ENCODE measurements at places on chromosomes 4 and X.
A peak's percentile ranks its signal among the peaks of the same experiment; 100 is the strongest.

GRCh38 chrX:16873106-16873505 lies 2.9 kb upstream of the RBBP7 start:
- no peaks in the 10 kb centered on the region for H3K36me3 ChIP-seq
- no peak overlapping the region for H3K4me3 ChIP-seq
- no peak for DNase-seq
- no peak overlapping the region for H3K27ac ChIP-seq
- H3K4me1 ChIP-seq: peaks cover 23% of the 10 kb centered on the region

GRCh38 chrX:4588056-4588455 lies 874.6 kb upstream of the PRKX start:
- H3K27ac ChIP-seq: no peak overlapping the region
- DNase-seq: no peak
- no peaks in the 10 kb centered on the region for H3K27me3 ChIP-seq
- peaks cover 2% of the 10 kb centered on the region for H3K36me3 ChIP-seq

- no peak overlapping the region for H3K4me3 ChIP-seq
- DNase-seq: no peak
- H3K27me3 ChIP-seq: peaks cover 4% of the 10 kb centered on the region
- H3K4me1 ChIP-seq: no peaks in the 10 kb centered on the region
Observed at GRCh38 chrX:13825178-13825762, 8.4 kb upstream of the GPM6B start.

DNA sequence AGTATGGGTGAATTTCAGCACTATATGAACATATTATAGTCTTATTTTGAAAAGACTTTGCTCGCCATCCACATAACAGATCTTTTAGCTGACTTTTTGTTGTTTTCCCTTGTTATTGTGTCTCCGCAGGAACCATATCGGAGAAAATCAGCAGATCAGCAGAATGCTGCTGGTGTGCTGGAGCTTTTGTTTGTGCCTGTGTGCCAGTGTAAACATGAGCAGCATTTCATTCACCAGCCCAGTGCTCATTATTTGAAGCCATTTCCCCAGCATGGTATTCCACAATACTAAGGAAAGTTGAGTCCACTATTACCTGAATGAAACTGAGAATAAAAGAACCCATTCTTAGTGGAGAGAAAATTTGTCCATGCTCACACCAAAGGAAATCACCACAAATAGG lies 261.8 kb upstream of the ARX start:
- H3K4me1 ChIP-seq: no peaks in the 10 kb centered on the region
- H3K4me3 ChIP-seq: no peak overlapping the region
- DNase-seq: no peak
- H3K27me3 ChIP-seq: no peaks in the 10 kb centered on the region
- no peak overlapping the region for H3K27ac ChIP-seq
- H3K36me3 ChIP-seq: no peaks in the 10 kb centered on the region

DNA sequence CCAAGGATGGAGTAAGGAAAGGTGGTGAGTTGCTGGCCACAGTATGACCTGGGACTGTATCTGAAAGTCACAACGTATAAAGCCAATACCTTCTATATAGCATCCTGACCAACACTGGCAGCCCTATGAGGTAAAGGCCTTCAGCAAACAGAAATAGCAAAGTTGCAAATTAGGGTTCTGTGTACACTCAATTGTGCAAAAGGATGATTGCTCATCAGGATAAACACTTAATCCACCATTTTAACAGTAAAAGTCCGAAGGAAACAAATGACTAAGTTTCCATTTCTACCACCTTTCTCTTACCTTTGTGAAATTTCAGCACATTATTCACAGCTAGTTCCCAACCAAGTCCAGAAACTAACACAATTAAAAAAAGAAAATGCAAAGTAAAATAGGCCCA lies 1.4 kb upstream of the FNIP2 start:
- no peak overlapping the region for H3K27ac ChIP-seq
- no peak for DNase-seq
- no peaks in the 10 kb centered on the region for H3K27me3 ChIP-seq
- H3K36me3 ChIP-seq: no peaks in the 10 kb centered on the region

DNA sequence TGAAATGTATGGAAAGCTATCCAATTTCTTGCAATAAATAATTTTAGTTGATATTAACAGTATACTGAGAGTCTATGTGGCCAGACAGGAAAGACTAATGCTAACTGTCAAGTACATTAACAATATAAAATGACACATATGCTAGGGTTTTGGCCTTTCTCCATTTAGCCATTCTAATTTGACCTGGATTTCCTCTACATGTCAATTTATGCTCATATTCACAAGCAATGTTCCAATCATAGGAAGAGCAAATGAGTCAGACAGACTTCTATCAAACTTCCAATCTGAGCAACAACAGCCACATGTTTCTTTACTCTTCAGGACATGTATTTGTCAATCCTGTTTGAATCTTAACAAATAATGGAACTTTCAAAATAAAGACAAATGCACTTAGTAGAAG lies 53.6 kb downstream of the CORIN start:
- H3K36me3 ChIP-seq: peaks cover 1% of the 10 kb centered on the region
- H3K4me3 ChIP-seq: no peak overlapping the region
- H3K27ac ChIP-seq: no peak overlapping the region
- peaks cover 2% of the 10 kb centered on the region for H3K4me1 ChIP-seq

GRCh38 chrX:840556-840955 lies 210.0 kb downstream of the SHOX start:
- no peak for DNase-seq
- H3K27ac ChIP-seq: no peak overlapping the region
- H3K36me3 ChIP-seq: no peaks in the 10 kb centered on the region
- H3K4me3 ChIP-seq: no peak overlapping the region
- peaks cover 17% of the 10 kb centered on the region for H3K27me3 ChIP-seq
- no peaks in the 10 kb centered on the region for H3K4me1 ChIP-seq

- peaks cover 5% of the 10 kb centered on the region for H3K27me3 ChIP-seq
- H3K4me1 ChIP-seq: no peaks in the 10 kb centered on the region
- H3K4me3 ChIP-seq: no peak overlapping the region
- no peak overlapping the region for H3K27ac ChIP-seq
- DNase-seq: no peak
Observed at GRCh38 chr4:37322122-37322521, 77.6 kb downstream of the NWD2 start.

- no peaks in the 10 kb centered on the region for H3K36me3 ChIP-seq
- no peak for DNase-seq
- H3K4me3 ChIP-seq: no peak overlapping the region
- H3K4me1 ChIP-seq: no peaks in the 10 kb centered on the region
- no peak overlapping the region for H3K27ac ChIP-seq
Observed at GRCh38 chr4:40699648-40700047, 50.1 kb upstream of the NSUN7 start.

- H3K27me3 ChIP-seq: no peaks in the 10 kb centered on the region
- H3K27ac ChIP-seq: no peak overlapping the region
- H3K4me1 ChIP-seq: no peaks in the 10 kb centered on the region
- no peaks in the 10 kb centered on the region for H3K36me3 ChIP-seq
Observed at GRCh38 chrX:7270933-7271332, 123.0 kb upstream of the PUDP start.

GRCh38 chr4:78566834-78567499 lies 15.4 kb downstream of the ANXA3 start:
- H3K4me1 ChIP-seq: no peaks in the 10 kb centered on the region
- no peaks in the 10 kb centered on the region for H3K36me3 ChIP-seq
- H3K4me3 ChIP-seq: no peak overlapping the region
- no peak for DNase-seq
- no peak overlapping the region for H3K27ac ChIP-seq
- peaks cover 1% of the 10 kb centered on the region for H3K27me3 ChIP-seq

DNA sequence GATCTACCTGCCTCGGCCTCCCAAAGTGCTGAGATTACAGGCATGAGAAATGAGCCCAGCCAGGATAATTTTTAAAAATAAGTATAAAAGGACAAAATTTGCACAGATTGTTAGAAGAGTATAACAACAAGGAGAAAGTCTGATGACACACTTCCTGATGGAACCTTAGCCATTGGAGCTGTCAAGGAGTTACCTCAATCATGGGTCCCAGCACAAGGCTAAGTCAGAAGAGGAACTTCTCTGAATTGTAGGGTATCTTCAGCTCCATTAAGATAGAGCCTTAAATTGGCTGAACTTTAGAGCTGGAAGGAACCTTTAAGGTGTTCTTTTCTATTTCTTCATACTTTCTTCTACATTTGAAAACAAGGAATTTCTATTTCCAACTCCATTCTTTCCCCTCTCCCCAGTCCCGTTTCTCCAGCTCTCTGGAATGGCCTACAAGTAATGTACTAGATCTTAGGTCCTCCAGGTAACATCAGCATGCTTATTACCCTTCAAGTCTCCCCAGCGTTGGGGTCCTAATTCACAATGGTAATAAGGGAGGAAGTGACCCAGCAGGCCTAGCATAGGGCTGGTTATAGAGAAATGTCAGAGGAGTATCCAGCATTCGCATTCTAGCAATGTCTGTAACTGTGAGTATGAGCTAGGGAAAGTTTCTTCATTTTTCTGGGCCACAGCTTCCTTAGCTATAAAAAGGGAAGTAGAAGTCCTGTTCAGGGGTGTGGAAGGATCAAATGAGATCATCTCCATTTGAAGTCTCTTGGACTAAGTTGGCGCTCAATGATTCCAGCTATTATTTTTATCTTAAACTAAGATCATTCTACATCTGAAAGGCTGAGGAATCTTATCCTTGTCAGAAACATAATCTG lies 18.5 kb upstream of the RBPJ start:
- no peak overlapping the region for H3K27ac ChIP-seq
- no peaks in the 10 kb centered on the region for H3K36me3 ChIP-seq
- H3K27me3 ChIP-seq: peaks cover 3% of the 10 kb centered on the region
- peaks cover 5% of the 10 kb centered on the region for H3K4me1 ChIP-seq
- DNase-seq: no peak
- H3K4me3 ChIP-seq: no peak overlapping the region

DNA sequence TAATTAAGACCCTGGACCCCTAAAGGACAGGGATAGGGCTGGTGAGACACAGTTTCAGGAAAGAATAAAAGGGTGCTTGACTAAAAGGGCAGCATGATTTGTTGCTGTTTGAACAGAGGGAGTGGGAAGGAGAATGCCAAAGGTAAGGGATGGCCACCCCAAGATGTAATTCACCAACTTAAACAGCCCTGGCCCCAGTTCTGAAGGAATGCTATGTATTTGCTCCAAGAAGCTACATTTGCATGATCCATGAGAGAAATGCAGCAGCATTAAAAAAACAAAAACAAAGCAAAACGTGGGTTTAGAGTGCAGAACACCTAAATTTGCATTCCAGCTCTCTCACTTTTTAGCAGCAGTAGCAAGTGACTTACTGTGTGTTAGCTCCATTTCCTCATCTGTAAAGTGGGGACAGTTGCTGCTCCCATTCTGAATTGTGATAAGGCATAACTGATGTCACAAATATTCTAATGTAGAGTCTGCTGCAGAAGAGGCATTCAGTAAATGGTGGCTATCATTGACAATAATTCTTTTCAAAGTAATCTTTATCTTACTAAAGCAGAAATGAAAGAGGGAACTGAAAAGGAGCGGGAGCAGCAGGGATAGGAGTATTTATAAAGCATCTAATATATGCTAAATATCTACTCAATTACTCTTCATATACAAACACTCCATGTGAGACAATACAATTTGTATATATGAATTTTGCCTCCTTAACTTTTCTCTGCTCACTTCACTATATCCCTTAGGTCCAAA lies 115.8 kb downstream of the PPARGC1A start:
- no peaks in the 10 kb centered on the region for H3K4me1 ChIP-seq
- H3K4me3 ChIP-seq: no peak overlapping the region
- H3K27me3 ChIP-seq: no peaks in the 10 kb centered on the region
- DNase-seq: no peak
- no peaks in the 10 kb centered on the region for H3K36me3 ChIP-seq

DNA sequence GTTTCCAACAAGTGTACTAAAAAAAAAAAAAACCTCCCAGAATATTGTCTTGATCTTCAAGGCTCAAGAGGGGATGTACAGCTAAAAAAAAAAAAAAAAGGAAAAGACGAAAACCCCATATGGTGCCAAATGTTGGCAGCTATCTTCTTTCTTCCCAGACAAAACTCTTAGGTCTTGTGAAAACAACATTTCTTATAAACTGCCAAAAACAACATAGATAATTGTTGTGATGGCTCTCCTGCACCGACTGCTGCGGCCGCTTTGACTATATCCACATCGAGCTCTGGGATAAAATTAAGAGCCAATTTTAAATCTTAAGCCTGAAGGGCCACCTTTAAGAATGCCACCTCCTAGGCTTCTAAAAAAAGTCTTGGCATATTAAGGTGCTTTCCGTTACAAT lies 23.5 kb downstream of the PDGFC start:
- no peaks in the 10 kb centered on the region for H3K27me3 ChIP-seq
- DNase-seq: no peak
- no peaks in the 10 kb centered on the region for H3K4me1 ChIP-seq
- no peaks in the 10 kb centered on the region for H3K36me3 ChIP-seq
- no peak overlapping the region for H3K4me3 ChIP-seq

DNA sequence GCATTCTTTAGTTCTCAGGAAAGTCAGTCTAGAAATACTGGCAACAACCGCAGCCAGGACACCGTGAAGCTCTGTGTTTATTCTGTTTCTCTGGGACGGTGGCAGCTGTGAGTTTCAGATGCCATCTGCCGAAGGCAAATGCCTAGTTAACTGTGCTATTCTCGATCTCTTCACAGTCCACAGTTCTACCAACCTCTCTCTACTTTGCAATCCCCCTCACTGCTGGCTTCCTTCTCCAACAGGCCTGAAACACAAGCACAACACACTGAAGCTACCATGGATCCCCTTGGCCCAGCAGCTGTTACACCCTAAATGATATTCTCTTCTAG lies 118.8 kb downstream of the ZNF827 start:
- no peak overlapping the region for H3K27ac ChIP-seq
- H3K36me3 ChIP-seq: peaks cover 84% of the 10 kb centered on the region
- H3K27me3 ChIP-seq: no peaks in the 10 kb centered on the region

DNA sequence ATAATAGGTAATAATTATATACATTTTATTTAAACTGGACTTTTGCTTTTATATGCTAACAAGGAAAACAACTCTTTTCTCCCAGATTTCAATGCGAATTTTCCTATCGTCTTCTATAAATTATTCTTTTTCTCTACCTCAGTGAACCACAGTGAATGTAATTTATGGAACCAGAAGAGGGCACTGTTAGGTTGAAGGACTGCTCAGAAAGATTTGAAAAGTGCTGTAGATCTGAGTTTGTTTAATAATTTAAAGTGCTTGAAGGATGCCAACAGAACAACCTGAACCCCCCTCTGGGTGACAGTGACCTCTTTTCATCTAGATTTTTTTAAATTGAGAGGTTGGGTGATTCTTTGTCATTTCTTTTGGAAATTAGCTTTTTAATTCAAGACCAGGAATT lies 54.9 kb downstream of the PHOX2B start:
- DNase-seq: no peak
- no peaks in the 10 kb centered on the region for H3K36me3 ChIP-seq
- no peak overlapping the region for H3K27ac ChIP-seq
- H3K27me3 ChIP-seq: peaks cover 8% of the 10 kb centered on the region

DNA sequence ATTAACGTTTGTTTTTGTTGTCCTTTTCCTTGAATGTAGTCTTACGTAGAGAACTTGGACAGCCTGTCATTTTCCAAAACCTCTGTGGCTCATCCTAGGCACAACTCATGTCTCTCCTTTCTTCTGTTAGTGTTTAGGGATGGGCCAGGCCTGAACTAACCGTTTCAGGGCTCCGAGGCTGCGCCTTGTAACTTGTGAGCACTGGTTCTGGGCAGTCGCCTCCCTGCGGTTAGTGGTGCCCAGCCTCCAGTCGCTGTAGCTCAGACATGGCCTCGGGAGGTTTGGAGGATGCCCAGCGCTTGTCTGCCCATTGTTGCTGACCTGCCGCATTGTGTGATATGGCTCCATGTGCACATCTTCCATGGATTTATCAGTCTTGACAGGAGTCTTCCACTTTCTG lies 32.8 kb downstream of the TMEM131L start:
- H3K36me3 ChIP-seq: peaks cover 15% of the 10 kb centered on the region
- no peaks in the 10 kb centered on the region for H3K27me3 ChIP-seq
- H3K4me3 ChIP-seq: peak overlapping the region; percentile 70
- DNase-seq: no peak
- peak overlapping the region; percentile 96 for H3K27ac ChIP-seq
- peaks cover 95% of the 10 kb centered on the region for H3K4me1 ChIP-seq
